CD8-positive, alpha-beta memory T cell (primary cell): ENCODE measurements at places on chromosomes 1 and 21. TPM values are rescaled to one million over a fixed set of nuclear protein-coding genes. Genes with fewer than 3 reads are reported as not detected.

- H3K27ac ChIP-seq: no peak overlapping the region
- no peaks in the 10 kb centered on the region for H3K36me3 ChIP-seq
- H3K4me1 ChIP-seq: no peaks in the 10 kb centered on the region
- no peak for DNase-seq
These were observed 19.7 kb downstream of the CAMK2N1 start for GRCh38 chr1:20466273-20466672.

GRCh38 chr1:5386371-5386770 is 605.9 kb downstream of the NPHP4 start:
- no peak overlapping the region for H3K4me3 ChIP-seq
- H3K27ac ChIP-seq: no peak overlapping the region
- no peaks in the 10 kb centered on the region for H3K36me3 ChIP-seq
- H3K4me1 ChIP-seq: peaks cover 47% of the 10 kb centered on the region

DNA sequence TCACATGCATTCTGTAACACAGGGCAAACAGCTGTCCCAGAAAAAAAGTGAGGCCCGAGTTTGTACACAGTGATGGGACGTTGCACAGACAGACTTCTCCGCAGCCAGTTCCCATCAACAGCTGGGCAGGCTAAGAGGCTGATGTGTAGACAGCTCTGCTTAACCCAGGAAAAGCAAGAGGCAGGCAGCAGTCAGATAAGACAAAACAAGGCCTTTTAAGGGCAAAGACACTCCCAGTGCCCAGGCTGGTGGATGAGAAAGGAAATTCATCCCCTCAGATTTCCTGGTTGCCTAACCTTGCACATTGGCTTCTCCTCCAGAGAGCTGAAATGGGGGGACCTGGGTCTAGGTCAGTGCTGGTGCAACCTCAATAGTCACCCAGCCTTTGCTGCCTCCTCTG is 17.2 kb upstream of the PHLDA3 start:
- peaks cover 6% of the 10 kb centered on the region for H3K27me3 ChIP-seq
- DNase-seq: no peak
- H3K27ac ChIP-seq: no peak overlapping the region
- peaks cover 5% of the 10 kb centered on the region for H3K36me3 ChIP-seq
- peaks cover 12% of the 10 kb centered on the region for H3K4me1 ChIP-seq
- no peak overlapping the region for H3K4me3 ChIP-seq

GRCh38 chr21:46110499-46111192 is 12.7 kb downstream of the COL6A2 start:
- no peaks in the 10 kb centered on the region for H3K4me1 ChIP-seq
- H3K27ac ChIP-seq: no peak overlapping the region
- no peak for DNase-seq
- H3K27me3 ChIP-seq: no peaks in the 10 kb centered on the region
- H3K36me3 ChIP-seq: no peaks in the 10 kb centered on the region

DNA sequence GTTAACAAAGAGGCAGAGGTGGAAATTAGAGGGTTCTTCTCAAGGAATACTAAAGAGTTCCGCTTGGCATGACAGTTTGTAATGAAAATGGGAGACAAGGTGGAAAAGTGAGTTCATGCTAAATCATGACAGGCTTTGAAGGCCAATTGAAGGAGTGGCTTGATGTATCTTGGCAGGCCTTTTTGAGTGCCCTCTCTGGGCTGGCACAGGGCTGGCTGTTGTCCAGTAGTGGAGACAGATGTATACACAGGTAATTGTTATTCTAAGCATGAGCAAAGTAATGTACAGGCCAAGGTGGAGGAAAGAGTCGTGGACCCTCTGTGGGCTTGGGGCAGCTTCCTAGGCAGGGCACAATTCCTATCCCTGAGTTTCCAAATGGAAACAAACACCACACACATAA is 196.7 kb upstream of the GALNT2 start:
- no peak overlapping the region for H3K27ac ChIP-seq
- no peaks in the 10 kb centered on the region for H3K36me3 ChIP-seq
- H3K4me3 ChIP-seq: no peak overlapping the region

WLS gene
- polyA plus RNA-seq: not detected

PHLDA3 gene
- polyA plus RNA-seq: 1.0 TPM

KRTAP19-7 gene
- not detected for polyA plus RNA-seq
